ENCODE measurements at places on chromosomes 1 and 21.

- DNase-seq, result no peak
Measured at GRCh38 chr1:23634518-23634839, 57.1 kb upstream of the RPL11 start.

DNA sequence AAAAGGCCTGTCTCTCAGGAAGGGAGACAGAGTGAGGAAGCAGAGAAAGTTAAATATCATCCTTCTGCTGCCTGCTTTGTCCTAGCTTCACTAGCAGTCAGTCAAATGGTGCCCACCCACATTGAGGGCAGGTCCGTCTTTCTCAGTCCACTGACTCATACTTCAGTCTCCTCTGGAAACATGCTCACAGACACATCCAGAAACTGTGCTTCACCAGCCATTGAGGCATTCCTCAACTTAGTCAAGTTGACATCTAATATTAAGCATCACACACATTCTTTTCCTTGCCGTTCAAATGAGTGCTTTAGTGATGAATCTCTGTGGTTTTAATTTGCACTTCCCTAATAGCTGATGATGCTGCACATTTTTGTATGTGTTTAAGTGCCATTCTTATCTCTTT is 777.8 kb upstream of the PRMT6 start:
- no peak for DNase-seq

DNA sequence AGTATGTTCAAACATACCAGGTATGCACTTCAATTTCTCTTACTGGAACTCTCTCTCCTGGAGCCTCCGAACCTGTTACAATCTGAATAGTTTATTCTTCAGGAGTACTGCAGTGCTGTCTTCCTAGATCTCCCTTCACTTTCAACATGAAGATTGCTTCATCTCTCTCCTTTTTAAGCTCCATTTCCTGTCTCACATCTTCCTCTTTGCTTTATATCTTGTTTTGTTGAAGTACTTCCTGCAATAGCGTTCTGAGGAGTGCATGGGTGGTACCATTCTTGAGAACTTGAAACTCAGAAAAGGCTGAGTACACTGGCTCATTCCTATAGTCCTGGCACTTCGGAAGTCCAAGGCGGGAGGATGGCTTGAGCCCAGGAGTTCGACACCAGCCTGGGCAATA is 15.7 kb upstream of the C1orf146 start:
- DNase-seq, result no peak

DNA sequence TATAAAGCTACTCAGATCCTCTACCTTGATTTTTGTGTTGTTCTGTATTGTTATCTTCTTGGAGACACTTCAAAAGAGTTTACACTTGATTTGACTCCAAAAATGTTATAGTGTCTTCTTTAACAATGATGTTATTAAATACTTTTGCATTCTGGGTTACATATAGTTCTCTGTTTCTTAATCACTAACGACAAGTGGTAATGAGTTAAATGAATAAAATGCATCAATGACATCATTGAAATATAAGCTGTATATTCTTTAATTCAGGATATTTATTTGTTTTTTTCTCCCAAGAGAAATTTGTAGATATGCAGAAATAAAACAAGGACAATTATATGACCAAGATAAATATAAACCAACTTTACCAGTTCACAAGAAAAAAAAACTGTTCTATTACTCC is 7.2 kb upstream of the CFHR5 start:
- DNase-seq, result no peak

GRCh38 chr1:221823149-221823548 is 81.3 kb upstream of the DUSP10 start:
- DNase-seq, result no peak

DNA sequence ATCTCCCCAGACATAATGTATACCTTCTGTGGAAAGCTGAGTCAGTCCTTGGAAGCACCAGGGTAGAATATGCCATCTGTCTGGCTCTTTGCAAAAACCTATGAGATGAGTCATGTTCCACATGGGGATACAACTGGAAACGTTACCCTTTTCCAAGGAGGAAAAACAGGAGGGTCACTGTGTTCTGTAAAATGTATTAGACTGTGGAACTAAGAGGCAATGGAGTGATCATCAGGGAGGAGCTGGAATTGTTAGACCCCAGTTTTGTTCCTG is 16.1 kb upstream of the PSMD4 start:
- DNase-seq, result no peak

DNA sequence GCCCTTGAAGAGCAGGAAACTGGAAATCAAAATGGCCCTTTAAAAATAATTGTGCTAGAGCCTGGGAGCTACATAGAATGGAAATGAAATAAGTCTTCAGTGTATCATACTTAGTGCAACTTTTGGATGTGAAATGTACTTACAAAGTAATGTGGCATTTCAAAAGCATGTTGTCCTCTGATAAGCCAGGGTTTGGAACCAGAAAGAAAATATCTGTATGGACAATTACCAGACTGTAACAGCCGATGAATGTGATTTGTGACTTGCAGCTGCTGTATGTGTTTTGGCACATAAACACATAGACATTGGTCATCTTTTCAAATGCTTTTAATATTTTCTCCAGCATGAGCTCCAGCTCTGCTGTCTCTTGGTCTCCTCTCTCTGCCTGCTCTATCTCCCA is 546.4 kb downstream of the OMA1 start:
- no peak for DNase-seq

DNA sequence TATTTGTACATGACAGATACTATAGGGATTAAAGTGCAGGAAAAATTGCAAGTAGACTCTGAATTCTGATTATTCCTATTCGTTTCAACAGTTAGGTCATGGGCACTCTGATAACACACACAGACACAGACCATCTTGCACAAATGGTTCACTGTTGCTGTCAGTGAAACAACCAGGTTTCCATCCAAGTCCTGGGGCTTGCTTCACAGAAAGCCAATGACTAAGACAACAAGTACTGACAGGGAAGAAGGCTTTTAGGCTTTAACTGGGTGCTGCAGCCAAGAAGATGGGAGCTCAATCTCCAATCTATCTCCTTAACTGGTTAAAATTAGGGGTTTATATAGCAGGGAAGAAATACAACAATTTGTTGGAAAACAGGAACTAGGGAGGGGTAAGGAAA is 57.6 kb downstream of the RIMS3 start:
- no peak for DNase-seq

- DNase-seq, result peak; percentile 11
Measured at GRCh38 chr21:38766987-38767722, 38.6 kb upstream of the ETS2 start.

GRCh38 chr1:245304698-245305097 is 149.9 kb downstream of the KIF26B start:
- no peak for DNase-seq

DNA sequence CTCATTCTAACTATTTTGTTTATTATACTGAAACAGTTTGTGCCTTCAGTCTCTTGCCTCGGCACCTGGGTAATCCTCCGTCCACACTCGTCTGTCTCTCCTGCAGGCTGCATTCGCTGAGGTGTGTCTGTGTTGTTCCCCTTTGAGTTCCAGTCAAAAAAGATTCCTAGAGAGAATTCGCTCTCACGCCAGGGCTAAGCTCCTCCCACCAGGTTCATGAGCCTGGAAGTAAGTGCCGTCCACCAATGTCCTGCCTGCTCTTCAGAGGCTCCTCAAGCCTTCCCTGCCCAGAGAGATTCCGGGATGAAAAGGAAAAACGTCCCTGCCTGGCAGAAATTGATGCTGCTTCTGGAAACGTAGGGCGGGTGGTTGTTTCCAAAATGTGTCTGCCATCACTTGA is 12.9 kb downstream of the KIAA2013 start:
- peak; percentile 66 for DNase-seq

- no peak for DNase-seq
Measured at GRCh38 chr1:76314730-76315129, 240.2 kb downstream of the ST6GALNAC3 start.

- DNase-seq, result no peak
Measured at GRCh38 chr21:42312626-42313104, 2.5 kb downstream of the TFF3 start.

DNA sequence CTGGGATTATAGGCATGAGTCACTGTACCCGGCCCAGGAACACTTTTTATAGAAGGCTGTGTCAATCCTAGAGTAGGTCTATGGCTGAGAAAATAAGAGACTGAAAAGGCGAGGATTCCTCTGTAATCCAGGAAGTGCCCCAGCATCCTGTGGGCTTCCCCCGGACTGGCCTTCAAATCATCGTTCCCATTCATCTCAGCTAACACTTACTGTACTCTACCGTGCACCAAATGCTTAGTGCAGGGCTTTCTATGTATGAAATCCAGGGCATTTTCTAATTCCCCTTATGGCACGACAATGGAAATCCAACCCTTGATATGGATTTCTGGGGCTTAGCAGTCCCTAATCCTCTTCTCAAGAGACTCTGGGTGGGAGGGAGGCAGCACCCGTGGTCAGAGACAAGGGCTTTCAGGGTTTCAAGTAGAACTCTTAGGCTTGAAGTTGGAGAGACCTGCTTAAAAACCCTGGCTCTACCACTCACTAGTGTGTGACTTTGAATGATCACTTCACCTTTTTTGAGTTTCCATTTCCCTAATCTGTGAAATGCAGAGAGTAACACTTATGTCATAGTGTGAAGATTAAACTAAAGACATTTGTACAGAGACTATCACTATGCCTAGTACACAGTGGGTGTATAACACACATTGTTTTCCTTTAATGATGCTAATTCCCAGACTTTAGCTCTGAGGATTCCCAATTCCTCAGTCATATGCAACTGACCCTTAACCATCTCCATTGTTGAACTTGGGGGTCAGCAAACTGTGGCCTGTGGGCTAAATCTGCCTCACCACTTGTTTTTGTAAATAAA is 20.3 kb downstream of the MECR start:
- DNase-seq, result peak; percentile 25

DNA sequence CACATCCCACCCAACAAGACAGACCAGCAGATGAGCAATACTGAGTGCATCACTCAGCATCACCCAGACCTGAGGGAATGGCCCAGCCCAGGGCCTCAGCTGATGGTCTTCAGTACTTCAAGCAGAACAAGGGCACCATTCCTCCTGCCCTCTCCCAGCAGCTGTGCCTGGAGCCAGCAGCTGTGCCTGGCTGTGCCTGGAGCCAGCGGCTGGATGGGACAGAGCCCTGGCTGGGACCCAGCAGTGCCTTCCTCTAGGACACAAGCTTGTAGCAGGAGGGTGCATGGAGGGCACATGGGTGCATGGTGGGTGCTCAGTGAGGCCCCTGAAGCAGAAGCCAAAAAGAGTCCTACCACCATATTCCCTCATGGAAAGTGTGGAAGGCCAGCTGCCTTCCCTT is 583.8 kb downstream of the NPHP4 start:
- no peak for DNase-seq

- no peak for DNase-seq
Measured at GRCh38 chr1:67043366-67043765, 10.6 kb downstream of the SLC35D1 start.

- peak; percentile 50 for DNase-seq
Measured at GRCh38 chr1:8015036-8015808, 10.9 kb downstream of the ERRFI1 start.

DNA sequence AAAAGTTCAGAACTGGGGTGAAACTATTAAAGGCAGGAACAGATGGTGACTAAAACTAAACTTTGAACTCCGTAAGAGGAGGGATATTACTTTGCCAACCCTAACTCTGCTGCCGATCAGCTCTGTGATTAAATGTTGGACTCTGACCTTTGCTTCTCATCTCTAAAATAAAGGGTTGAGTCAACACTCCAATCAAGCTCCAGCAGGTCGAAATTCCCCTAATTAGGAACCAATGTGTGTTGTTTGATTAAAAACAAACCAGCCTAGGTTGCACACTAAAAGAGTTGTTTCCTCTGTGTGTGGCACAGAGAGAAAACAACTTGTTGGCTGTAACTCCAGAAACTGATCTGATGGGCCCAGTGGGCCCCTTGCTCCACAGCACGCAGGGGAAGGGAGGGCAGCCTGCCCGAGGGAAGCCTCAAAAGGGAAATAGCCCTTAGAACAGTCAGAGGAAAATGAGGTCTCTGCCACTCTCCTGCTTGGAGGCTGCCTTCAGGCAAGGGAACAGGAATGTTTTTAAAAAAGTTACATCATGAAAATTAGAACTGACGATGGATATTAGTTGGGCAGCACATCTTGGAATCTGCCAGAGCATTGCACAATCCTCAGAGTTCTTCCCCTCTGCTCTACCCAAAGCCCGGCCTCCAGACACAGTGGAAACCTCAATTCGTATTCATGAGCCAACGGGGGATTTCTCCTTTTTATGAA is 69.3 kb downstream of the KCTD3 start:
- DNase-seq, result no peak

GRCh38 chr1:56506951-56507491 is 72.3 kb downstream of the PLPP3 start:
- DNase-seq, result no peak

DNA sequence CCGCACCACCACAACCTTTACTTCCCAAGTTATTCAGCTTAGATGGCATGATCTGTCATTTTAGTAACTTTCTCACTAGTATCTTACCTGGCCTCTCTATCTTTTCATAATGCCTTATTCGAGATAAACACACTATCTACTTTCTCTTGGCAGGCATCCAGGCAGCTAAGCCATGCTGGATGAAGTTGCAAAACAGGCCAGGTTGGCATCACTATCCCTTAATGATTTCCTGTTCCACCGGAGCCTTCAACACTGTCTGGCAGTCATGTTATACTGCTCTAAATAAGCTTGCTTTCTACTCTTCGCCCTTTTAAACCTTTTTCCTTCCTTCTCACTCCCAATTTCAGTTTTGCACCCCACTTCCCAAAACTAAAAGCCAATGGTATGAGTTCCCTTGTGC is 12.0 kb upstream of the KCNH1 start:
- no peak for DNase-seq

GRCh38 chr1:167118188-167118587 is 24.3 kb downstream of the STYXL2 start:
- DNase-seq, result no peak

GRCh38 chr1:109984456-109985246 is at the start of gene AHCYL1:
Gene AHCYL1 (plus strand): TSS chr1:109984765. CDS start chr1:109985053, 288 bp downstream.
- DNase-seq, result peak; percentile 100

- peak; percentile 95 for DNase-seq
Measured at GRCh38 chr1:219555031-219555692, 57.7 kb downstream of the ZC3H11B start.

- peak; percentile 78 for DNase-seq
Measured at GRCh38 chr1:11882814-11883538, 24.2 kb upstream of the NPPB start.

DNA sequence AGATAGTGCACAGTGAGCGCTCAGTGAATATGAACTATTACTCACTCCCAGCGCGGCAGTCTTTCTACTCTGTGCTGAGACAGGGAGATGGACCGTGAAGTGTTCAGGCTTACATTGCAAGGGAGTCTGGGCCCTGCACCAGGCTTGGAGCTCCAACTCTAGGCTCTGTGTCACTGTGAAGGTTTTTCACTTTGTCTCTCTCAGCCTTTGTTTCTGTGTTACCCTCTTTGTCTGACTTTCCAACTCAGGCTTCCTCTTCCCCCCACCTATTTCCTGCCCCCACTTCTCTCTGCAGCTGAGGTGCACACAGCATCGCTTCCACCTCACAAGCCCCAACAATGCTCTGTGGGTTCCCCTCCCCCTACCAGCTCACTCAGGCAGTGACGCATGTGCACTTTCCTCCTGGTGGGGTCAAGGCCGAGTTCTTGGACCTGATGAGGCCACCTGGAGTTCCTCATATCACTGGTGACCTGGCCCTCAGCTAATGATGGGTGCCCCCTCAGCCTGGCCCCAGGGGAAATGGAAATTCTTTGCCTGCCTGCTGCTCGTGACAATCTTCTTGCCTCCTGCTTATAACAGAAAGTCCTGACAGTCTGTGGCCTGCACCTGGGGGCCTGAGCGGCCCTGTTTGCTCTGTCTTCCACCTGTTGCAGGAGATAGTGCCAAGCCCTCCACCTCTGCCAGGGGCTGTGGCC is 1.1 kb upstream of the LCK start:
- DNase-seq, result no peak

Data from ELF-1 (cell line).